ENCODE measurements at places on chromosomes 1 and 21.

DNA sequence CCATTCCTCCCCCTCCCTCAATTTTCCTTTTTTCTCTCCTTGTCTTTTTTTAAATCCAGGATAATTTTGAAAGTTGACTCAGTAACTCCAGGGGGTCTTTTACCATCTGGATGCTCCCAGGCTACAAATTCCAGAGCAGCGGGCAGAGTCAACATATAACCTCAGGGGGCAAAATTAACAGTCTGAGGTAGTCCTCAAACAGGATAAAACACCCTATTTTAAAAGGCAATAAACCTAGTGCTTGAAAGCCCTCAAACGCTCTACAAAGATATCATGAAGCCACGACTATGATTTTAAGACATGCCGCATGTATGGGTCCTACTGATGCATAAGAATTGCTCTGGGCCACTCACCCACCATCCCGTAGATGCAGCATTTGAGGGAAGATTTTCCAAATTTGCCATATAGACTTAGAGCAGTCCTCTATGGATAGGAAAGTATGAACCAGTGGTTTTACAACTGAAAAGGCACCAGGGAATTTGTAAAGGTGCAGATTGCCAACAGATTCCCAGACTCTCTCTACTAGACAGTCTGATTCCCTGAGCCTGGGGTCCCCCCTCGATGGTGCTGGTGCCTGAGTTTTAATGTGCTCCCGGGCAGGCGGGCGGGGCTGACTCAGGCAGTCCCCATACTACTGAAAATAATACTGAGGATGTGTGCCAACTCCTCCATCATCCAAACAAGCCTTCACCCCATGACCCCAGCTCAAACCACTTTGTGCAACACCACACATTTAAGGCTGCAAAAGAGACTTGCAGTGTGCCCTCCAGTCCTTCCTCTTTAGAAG is 37.2 kb downstream of the PTPN14 start:
- DNase-seq: no peak

GRCh38 chr1:51272916-51273315 is 36.8 kb downstream of the RNF11 start:
- no peak for DNase-seq

GRCh38 chr1:193480755-193481154 is 294.3 kb upstream of the B3GALT2 start:
- no peak for DNase-seq

- no peak for DNase-seq
Measured at GRCh38 chr1:118124064-118124463, 61.0 kb downstream of the SPAG17 start.

DNA sequence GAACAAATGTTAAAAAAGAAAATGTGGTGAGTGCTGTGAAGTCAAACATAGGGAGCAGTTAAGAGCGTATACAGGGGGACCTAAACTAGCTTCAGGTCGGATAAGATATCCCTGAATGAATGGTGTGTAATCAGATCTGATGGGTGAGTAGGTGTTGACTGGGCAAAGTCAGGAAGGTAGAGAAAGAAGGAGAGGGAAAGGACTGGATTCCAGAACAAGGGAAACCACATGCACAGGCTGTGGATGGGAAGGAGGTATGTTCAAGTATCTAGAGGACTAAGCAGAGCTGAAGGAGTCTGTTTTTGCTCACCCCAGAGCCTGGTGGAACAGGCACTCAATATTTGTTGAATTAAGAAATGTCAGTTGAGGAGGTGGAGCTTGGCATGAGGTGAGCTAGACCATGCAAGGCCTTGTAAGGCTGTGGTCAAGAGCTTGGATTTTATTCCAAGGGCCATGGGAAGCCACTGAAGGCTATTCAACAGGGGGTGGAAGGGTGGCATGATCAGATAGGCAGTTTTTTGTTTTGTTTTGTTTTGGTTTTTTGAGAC is 27.4 kb downstream of the MAP7D1 start:
- no peak for DNase-seq

DNA sequence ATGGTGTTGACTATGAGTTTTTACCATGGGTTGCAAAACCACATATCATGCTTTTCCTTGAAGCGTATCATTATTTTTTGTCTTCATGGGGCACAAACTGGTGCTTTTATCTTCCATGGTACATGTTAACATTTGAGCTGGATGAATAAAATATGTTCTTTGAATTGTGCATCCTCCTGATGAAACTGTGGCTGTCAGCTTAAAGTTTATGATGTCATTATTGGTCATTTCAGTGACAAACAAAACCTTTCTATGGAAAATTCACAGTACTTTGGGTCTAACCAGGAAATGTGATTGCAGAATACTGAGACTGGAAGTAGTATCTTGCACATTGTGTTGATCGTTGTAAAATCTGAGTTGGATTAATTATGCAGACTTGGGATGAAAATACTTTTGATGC is 291.7 kb upstream of the ZRANB2 start:
- DNase-seq: no peak

DNA sequence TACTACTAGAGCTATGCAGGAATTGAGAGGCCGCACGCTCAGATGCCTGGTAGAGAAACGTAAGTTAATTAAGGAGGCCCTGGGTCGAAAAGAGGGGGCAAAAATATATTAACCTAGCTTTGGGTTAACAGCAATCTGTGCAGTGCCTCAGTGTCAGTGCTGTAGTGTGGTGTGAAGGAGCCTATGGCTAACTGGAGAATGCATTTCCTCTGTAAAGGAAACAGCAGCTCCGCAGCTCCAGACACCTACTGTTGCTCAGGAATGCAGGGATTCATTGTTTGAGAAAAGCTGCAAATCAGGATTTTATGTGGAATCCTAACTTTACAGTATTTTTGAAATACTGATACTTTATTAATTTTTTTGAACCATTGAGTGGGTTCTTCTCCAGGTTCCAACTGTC is 18.4 kb downstream of the VANGL1 start:
- no peak for DNase-seq

GRCh38 chr1:58896246-58897183 is 112.7 kb upstream of the JUN start:
- peak; percentile 37 for DNase-seq

- no peak for DNase-seq
Measured at GRCh38 chr1:143611159-143611558, 360.6 kb downstream of the FAM72C start.

DNA sequence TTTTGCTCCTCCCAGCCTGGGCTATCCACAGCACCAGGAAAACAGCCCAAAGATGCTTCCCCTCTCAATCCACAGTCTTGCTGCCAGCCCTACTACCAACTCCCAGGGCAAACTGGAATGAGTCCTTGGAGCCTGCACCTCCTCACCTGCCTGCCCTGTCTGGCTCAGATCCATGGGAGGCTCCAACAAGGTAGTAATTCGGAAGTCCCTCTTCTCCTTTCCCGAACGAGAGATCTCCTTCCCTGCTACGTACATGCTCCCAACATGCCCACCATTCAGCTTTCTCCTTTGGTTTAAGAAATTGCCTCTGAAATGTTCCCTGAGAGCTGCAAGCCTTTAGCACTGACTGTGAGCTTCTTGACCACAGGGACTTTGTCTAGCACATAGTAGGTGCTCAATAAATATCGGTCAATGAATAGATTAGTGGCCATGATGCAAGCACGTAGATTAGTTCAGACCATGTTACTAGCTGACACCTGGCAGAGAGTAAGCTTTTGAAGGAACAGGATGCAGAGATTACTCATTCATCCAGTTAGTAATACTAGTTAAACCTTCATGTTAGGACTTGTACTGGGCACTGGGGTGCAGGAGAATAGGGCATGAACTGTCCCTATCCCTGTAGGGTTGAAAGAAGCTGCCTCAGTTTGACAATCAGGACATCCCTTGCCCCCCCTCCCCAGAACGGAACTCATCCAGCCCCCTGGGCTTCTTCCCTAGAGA is 80.1 kb downstream of the DISP3 start:
- DNase-seq: no peak

DNA sequence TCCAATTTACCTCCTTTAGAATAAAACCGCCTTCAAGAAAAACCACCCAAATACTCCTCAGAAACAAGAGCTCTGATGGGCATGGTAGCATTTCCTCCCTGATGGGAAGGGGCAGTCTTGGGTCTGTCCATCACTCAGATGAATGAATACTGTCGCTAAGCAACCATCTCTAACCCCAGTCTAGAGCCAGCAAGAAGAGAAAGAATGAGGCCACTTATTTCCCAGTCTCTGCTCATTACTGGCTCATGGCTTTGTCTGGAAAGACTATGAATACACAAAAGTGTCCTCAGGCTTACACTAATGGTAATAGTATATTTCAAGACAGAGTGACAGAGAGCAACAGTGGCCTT is 51.0 kb upstream of the F3 start:
- no peak for DNase-seq

DNA sequence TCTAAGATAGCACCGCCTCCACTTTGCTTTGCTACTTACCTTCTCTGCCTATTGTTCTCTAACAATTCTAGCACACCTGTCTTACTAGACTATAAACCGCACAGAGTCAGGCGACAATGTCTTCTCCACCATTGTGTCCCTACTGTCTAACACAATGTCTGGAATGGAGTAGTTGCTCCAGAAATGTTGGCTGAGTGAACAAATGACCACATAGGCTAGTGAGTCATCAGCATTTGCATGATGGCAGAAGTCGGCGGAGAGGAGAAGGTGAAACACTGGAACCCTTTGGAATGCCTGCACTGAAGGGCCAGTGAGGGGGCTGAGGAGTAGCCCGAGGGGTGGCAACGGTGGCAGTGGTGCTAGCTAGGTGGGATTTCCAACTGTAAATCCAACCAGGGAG is 14.0 kb upstream of the PABPC4 start:
- no peak for DNase-seq

GRCh38 chr1:112618114-112618720 is 724 bp downstream of the ST7L start:
- peak; percentile 62 for DNase-seq

- no peak for DNase-seq
Measured at GRCh38 chr1:109351457-109351856, 44.6 kb upstream of the MYBPHL start.

DNA sequence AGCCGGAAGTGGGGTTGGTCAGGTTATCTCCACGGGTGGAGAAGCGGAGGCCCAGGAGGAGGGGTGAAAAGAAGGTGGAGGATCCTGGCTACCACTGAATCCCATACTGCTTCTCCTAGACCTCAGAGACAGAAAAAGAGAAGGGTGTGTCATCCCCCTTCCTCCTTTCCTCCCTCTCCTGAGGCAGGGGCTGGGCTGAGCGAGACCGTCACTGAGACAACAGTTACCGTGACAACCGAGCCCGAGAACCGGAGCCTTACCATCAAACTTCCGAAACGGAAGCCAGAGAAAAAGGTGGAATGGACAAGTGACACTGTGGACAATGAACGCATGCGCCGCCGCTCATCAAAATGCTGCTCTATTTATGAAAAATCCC is 42.1 kb upstream of the NBPF3 start:
- DNase-seq: no peak

DNA sequence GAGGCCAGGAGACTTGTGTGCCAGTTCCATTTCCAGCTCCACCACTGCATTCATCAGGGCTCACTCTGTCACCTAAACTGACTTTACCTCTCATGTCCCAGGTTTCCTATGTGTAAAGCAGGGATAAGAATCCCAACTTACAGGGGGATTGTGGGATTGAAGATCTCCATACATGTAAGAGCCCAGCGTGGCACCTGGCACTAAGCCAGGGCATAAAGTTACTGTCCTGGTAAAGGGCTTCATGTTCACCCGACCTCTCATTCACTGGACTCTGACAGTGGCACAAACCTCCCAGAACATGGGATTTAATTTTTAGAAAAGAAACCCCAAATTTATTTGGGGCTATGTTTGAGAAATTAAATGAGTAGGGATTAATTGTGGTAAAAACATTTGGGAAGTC is 8.9 kb upstream of the IGFN1 start:
- DNase-seq: no peak

DNA sequence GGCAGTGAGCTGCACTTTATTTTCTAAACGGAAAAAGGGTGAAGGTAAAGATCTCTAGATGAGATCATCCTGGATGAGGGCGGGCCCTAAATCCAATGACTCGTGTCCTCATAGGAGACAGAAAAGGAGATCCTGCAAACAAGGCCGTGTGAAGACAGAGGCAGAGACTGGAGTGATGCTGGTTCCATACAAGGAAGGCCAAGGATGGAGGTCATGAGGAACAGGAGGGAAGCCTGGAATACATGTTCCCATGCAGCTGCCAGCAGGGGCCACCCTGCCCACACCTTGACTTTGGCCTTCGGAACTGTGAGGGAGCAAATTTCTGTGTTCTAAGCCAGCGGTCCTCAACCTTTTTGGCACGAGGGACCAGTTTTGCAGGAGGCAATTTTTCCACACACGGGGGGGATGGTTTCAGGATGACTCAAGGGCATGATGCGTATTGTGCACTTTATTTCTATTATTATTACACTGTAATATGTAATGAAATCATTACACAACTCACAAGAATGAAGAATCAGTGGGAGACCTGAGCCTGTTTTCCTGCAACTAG is 94.3 kb downstream of the PSMG1 start:
- DNase-seq: no peak

DNA sequence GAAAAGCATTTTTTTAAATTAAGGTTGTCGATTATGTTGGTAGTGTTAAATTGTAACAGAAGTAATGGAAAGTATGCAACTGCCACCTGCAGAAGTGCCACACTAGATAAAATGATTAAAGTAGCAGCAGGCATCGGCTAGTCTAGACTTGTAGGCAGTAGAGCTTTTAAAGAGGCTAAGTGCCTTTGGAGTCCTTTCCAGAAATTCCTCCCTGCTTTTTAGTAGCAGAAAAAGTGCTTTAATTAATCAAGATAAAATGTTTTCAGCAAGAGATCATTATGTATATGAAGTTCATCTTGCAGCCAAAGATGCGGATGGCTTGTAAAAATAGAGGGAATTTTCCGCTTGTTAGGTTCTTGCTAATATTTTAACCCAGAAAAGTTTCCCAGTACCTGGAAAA is 87.1 kb upstream of the LRRC8D start:
- no peak for DNase-seq

GRCh38 chr1:234556245-234556943 is 53.6 kb downstream of the IRF2BP2 start:
- no peak for DNase-seq

DNA sequence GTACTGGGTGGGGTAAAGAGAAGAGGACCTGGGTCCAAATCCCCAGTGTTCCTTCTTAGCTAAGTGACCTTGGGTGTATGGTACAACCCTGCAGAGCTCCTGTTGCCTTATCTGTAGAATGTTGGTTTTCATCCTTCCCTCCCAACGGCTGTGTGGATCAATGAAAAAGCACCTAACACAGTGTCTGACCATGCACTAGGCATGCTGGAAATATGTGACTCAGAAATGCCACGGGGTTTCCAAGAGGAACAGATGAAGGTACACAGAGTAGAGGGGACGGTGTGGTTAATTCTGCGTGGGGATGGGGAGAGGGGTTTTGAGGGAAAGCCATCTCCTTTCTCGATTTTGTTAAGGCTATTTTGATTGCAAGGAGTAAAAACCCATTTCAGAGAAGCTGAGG is 8.6 kb downstream of the NIPAL3 start:
- DNase-seq: no peak

Measured in hematopoietic multipotent progenitor cell treated with erythropoietin and hydrocortisone succinate and interleukin-3 and kit ligand, for 15 days (in vitro differentiated cells).